GM10248 (cell line): ENCODE measurements at places on chromosomes 7 and 10.

GRCh38 chr10:43042503-43043341, 34.1 kb upstream of the RET start:
- DNase-seq, result no peak

GRCh38 chr7:9961161-9961922, 1012.3 kb upstream of the PHF14 start:
- DNase-seq, result no peak

DNA sequence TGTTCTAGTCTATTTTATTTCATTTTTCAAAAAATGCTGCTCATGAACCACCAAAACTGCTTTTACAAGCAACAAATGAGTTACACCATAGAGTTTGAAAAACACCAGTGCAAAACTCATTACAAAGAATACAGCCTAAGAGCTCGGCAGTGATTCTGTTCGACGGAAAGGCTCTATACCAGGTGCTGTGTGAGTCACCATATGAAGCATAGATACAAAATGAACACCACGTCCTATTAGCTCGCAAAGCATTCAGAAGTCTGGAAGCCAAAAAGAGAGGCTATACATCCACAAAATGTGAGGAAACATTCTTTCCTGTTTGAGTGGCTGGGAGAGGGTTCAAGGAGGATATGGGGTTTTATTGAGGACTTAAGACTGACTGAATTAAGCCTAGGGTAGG, 136.1 kb downstream of the ATE1 start:
- no peak for DNase-seq

GRCh38 chr7:141071855-141072547, 1.9 kb upstream of the TMEM178B start:
- DNase-seq, result no peak

- no peak for DNase-seq
Measured at GRCh38 chr10:133251388-133252222, 13.9 kb downstream of the VENTX start.

DNA sequence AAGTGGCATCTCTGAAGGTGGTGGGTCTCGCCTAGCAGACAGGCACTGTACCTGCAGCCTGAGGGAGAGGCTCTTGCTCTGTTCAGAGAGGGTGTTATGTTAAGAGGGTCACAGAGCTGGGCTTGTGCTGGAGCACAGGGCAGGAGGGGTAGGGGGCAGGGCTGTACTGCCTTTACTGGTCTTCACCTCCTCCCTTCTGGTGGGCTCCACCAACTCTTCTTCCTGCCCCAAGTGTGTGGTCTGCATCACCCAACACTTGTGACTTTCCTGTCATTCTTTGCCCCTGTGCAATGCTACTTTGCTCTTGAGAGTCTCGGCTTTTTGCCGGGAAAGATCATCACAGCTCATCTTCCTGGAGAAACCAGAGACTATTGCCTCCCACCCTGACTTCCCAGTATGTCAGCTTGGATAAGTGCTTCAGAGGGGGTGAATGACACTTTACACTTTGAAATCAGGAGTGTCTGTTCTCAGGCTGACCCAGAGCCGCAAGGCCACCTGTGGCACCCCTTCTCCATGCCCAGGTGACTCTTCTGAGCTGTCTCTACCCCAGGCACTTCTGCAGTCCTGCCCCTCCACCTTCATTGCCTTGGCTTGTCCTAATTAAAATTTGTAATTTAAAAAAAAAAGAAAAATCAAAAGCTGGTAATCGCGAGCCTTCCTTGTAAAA, 38.4 kb upstream of the IKZF1 start:
- no peak for DNase-seq

DNA sequence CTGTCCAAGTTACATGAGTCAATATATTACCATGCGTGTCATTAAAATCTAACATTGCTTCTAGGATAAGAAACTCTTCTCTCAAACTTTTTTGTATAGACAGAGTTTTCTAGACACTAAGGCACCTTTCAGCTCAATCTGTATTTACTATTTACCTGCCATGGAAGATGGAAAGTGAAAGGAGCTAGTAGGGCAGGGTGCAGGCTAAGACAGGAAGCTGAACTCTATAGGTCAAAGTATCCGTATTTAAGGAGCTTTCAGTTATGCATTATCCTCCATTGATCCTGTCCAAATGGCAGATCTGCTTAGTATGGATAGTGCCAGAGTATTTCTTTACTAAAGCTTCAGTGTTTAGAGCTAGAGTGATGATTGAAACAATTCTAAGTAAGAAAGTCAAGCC, 612.8 kb downstream of the IPMK start:
- no peak for DNase-seq

DNA sequence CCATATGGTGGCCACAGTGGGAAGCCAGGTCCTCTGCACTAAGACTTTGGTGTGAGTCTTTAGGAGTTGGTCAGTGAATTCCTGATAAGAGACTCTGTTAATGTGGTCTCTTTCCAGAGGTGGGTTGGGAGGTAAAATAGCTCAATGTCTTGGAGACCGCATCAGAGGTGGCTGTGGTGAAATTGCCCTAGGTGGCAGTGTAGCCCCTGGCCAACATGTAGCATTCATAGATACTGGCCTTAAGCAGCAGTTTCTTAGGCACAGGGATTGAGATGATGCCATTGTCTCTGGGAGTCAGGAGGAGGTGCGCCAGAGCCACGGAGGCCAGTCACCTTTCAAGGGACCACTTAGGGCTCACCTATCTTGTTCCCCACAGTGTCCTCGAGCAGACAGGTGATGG, 202.8 kb downstream of the CREB5 start:
- DNase-seq, result no peak

GRCh38 chr10:48289501-48290238, 15.2 kb upstream of the FRMPD2 start:
- peak; percentile 62 for DNase-seq

GRCh38 chr7:112036071-112036470, 170.1 kb downstream of the DOCK4 start:
- DNase-seq, result no peak

DNA sequence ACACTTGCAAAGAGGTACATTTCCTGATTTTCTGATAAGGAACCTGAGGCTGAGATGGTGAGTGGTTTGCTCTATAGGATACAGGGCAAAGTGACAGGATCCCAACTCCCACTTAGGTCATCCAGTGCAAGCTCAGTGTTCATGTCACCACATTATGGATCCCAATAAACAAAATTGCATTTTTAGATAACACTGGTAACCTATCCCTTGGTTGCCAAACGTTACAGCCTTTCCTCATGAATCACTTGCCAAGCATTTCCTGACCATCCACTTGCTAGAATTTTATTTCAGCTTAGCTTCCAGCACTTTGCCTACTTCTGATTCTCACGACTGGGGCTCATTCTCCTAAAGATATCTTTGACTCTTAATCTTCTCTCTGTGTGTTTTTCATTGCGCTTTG, 131.4 kb upstream of the ODAD2 start:
- no peak for DNase-seq

DNA sequence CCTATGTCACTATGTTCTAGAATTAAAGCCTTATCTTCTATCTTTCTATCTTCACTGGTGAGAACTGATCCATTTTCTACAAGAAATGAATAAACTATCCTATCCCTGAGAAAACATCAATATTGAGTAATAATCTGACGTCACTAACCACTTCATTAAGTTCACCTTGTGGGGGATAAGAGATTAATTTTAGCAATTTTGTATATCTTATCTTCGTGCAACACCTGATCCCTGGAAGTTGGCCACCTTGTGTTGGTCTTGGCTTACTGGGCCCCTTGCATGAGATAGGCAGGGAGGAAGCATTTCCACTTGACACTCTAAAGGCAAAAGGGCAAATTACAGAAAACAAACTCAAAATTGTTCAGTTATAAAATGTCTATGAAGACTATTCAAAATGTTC, 20.1 kb upstream of the OR6B1 start:
- DNase-seq, result no peak

GRCh38 chr10:90947030-90947960, 26.4 kb upstream of the ANKRD1 start:
- no peak for DNase-seq

GRCh38 chr10:60282771-60283353, 106.8 kb downstream of the ANK3 start:
- DNase-seq, result no peak

GRCh38 chr10:58477122-58477521, 35.5 kb upstream of the BICC1 start:
- no peak for DNase-seq

DNA sequence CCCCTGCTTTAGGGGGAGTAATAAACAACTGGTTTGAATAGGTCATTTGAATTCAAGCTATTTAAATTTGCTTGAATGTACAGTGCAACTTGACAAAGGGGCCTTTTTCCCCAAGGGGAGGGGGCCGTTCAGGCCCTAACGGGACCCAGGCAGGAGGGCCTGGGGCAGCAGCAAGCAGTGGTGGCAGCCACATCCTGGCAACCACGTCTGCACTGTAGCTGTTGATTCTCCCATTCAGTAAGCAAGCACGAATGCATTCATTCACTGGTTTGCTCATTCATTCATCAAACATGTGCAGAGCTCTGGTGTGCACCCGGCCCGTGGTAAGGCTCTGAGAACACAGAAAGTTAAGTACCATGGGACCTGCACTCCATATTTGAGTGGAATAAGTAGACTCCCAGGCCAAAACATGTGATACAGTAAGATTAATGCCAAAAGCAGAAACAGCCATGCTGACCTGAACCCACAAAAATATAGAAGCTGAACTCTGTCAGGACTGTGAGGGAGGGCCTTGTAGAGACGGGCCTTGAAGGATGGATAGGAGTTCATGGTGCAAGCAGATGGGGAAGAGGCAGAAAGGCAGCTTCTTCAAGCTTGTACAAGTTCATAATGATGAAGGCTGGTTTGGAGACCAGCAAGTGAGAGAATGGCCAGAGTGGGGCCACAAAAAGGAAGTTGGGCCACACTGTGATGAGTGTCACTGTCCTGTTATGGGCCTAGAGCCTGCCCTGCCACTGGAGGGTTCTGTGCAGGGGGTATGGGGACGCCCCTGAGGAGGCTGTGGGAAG, 29.3 kb upstream of the C10orf53 start:
- no peak for DNase-seq

DNA sequence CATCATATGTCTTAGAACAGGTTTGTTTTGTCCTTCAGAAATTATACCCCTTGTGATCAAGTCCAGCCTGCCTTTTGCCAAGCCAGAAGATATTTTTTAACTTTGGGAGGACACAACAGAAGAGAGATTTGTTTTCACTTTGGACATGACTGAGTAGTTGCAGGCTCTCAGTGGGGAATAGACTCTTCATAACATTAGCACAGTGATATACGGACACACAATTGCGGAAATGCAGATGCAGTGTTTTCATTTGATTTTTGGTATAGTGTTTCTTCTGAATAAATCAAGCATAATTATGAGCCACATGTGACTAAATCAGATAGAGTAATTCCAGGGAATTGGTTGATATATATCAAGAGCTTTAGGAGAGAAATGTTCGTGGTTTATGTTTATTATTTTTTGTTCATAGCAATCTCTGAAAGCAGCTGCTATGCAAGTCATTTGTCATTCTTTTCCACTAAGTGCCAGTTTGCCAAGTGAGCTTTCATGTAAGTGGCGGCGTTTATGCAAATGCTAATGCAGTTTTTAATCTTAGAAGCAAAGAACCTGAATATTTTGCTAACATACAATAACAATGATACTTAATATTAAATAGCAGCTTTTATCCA, 69.6 kb upstream of the HDAC9 start:
- DNase-seq, result no peak

- DNase-seq, result no peak
Measured at GRCh38 chr10:127578259-127578960, 29.3 kb downstream of the NPS start.

DNA sequence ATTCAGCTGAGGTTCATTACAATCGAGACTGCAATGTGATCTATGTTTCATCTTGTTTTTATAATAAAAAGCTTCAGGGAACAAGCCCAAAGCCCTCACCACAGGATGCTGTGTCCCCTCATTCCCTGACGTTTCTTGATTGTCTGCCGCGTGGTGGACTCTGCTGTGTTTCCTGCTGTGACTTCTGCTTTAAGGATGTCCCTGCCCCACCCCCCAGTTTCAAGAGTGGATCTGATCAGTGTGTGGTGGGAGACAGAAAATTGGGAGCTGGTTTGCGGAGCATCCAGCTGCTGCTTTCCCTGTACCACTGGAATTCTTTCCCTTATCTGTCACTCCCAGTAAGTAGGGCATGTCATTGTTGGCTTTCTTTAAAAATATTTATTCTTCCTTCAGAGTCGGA, 86.2 kb downstream of the CREM start:
- no peak for DNase-seq

DNA sequence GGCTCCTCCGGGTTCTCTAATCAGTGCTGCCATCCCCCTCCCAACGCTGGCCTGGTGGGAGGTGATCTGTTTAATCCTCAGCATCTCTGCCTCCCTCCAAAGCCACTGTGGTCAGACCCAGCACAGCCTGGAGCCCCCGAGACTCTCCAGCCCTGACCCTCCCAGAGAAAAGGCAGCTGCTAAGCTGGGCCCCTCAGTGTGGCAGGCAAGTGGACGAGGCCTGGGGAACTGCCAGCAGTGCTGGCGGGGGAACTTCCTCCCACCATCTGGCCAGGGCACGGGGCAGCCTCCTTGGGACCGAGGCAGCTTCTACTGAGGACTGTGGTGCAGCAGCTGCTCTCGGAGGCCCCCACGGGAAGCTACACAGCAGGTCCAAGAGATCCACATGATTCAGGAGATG, 51.1 kb downstream of the DPYSL4 start:
- no peak for DNase-seq

DNA sequence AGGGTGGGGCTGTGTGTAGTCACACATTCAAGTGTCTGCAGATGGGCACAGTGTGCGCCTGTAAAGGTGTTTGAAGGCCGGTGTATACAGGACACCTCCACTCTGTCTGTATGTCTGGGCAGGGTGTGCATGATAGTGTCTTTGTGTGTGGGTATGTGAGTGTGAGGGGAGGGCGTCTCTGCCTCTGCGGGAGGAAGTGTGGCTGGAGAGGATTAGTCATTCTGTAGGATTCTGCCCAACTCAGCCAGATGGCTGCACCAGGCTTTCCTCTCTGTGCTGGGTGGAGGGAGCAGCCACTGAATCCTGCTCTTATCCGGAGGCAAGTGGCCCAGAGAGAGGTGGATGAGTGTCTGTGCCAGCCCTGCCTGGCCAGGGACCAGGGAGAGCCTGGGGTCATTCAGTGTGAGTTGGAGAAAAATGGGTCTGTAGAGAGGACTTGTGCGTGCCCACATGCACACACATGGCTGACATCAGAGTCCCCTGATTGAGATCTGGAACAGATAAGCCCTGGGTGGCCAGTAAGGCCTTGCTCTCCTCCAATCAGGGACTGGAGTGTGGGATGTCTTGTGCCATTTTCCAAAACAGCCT, 1.7 kb downstream of the SFXN3 start:
- no peak for DNase-seq
